ENCODE measurements at places on chromosomes 1 and 21.
A peak's percentile ranks its signal among the peaks of the same experiment; 100 is the strongest.

- no peak for DNase-seq
Observed at GRCh38 chr1:201026234-201026633, 2.7 kb upstream of the KIF21B start.

DNA sequence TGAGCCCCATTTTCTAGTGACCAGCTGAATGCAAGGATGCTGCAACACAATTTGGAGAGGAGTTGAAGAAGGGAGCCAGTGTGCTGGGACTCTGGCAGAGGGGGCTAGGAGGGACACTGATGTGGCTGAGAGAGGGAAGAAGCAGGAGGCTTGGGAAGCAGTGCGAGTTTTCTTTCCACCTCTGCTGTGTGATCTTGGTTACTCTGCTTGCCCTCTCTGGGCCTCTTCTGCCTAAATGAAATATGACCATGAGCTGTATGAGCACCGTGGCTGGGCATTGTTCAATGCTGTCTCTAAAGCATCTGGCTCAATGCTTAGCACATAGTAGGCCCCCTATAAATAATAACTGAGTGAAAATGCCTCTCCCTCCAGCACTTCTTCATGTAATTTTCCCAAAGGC is 65.3 kb upstream of the PAX7 start:
- no peak for DNase-seq

DNA sequence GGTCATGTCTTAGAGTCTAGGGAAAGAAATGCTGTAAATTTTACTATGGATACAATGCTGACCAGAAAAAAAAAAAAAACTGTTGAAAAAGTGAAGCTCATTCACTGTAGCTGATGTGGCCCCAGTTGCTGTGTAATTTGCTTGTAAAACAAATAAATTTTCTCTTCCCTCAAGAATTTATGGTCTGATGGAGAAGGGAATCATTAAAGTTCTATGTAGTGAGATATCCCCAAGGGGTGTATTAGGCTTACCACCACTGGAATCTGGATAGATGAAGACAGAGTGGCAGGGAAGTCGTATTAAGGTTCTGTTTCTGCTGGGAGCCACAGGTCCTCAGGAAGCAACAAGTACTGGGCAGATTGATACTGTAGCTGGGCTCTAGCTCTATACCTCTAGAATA is 860.0 kb downstream of the LTN1 start:
- DNase-seq = no peak

DNA sequence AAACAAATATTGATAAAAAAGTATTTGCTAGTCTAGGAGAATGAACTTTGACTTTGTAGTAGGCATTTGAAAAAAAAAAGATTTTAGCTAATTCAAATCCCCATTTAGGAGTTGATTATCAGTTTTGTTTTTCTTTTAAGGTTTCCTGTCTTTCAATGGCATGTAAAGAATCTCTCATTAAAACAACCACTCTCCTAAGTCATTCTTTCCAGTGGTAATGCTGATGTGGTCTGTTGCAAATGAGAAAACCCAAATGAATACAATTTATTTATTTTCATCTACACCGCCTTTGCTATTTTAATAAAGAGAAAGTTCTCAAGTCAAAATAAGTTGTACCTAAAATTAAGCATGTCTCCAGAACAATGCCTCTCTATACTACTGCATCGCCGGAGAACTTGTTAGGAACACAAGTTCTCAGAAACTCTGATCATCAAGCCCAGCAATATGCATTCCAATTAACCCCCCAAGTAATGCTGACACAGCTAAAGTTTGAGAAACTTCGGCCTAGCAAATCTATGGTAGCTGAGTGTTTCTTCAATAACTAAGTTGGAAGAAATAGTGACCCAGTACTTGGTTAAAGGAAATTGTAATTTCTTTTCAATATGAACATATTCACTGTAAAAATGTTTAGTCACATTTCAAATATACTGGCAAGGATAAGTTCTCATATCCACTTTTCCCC is 255.1 kb downstream of the PTPRC start:
- DNase-seq = no peak

DNA sequence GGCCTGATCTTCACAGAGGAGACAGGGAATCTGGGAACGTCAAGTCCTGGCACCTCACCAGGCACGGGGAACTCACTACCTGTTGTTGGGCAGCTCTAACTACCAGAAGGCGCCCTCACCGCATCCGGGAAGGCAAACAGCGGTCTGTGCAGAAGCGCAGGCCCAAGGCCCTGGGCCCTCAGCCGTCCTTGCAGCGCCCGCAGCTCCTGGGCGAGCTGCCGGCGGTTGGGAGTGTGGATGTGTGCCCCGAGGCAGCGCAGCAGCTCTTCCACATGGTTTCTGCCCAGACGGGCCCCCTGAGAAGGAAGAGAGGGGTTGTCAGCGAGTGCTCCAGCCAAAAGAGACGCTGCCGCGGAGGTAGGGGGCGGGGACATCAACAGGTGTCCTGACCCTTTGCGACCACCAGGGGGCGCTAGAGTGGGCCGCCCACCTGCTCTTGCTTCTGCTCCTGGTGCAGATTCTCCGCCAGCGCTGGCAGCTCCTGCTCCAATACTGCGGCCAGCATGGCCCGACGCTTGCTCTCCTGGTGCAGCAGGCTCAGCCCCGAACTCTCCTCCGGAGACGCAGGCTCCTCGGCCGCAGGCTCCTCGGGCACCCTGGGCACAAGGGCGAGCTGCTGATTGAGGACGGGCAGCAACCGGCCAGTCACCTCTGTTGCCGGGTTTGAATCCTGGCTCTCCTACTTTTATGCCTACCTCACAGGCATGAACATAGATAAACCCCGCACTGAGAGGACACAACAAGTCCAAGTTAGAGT is 9.3 kb downstream of the MAP3K6 start:
- peak; percentile 55 for DNase-seq

GRCh38 chr1:29240986-29241385 is 4.7 kb downstream of the PTPRU start:
- DNase-seq = no peak

GRCh38 chr1:2564815-2565374 is 8.7 kb downstream of the TNFRSF14 start:
- no peak for DNase-seq

DNA sequence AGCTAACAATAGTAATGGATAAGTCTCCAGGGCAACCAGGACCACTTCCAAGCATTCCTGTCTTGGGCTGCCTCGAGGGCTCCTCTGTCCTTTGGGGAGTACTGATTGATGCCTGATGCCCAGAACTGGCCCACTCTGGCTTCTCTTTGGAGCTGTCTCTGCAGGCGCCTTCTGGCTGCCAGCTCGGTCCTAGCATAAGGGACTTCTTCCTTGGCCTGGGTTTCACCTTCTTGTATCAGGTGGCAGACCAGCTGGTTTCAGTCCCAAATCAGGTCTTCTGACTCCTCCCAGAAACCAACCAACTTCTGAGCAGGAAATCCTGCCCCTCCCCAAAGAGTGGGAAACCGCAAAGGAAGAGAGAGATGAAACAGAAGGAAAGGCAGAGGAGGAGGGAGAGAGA is 10.6 kb downstream of the G0S2 start:
- DNase-seq = no peak

DNA sequence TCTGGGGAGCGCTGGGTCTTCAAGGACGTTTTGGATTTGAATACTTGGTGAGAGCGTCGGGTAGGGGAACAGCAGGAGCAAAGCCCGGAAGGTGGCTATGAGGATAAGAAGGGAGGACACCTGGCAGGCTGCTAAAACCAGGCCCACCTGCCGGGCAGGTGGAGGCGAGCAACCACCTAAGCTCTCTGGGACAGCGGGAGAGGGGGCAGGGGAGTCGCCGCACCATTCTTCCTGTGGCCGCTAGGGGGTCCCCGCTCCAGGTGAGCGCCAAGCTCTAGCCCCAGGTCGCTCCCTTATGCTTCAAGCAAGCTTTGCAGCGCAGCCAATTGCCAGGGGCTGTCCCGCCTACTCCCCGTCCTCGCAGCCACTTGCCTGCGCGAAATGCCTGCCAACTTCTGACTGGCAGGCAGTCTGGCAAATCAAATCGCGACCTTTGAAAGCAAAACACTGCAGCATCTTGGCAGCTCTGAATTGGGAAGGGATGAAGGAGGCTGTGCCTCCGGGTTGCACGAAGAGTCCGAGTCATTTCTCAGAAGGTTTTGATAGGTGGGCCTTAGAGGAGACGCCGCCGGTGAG is at the start of gene NIPAL3:
Gene NIPAL3, plus strand, starts transcription at position 469 of the 576 bp plus-strand sequence. CDS start 3,746 bp downstream, outside the sequence.
- DNase-seq = peak; percentile 99

DNA sequence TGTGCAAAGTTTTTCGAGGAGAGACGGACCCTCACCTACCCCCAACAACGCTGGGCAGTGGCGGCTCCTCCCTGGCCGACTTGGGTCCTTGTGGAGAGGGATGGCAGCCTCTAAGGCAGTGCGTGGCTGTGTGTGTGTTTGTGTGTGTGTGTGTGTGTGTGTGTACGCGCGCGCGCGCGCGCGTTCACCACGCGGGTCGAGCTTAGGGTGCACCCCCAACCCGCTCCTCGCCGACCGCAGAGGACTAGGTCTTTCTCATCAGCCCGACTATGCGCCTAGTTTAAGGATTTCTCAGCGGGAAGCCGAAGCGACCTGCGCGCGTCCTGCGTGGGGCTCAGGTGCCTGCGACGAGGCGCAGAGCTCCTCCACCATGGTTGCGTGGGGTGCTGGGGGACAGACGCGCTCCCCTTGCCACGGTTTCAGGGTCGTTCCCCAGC is 940 bp downstream of the SOX13 start:
- no peak for DNase-seq

- DNase-seq = no peak
Observed at GRCh38 chr21:15978215-15978738, 248.5 kb downstream of the USP25 start.

DNA sequence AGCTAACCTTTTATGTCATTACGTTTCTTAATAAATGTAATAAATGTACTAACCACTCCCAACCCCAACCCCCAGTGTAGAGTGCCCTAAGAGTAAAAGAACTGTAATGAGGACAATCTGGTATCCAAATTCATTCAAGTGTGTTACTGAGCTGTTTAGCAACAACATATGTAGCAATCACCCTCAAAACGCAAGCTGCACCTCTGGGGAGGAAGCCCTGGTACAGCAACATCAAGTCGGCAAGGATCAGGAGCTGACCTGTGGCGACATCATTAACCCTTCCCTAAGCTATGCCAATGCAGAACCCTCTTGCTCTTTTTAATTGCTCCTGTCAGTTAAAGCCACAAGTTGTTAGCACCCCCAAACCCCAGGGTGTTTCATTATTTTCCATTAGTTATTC is 47.1 kb downstream of the STX6 start:
- no peak for DNase-seq

GRCh38 chr21:37061926-37062592 is 10.8 kb downstream of the PIGP start:
- no peak for DNase-seq

DNA sequence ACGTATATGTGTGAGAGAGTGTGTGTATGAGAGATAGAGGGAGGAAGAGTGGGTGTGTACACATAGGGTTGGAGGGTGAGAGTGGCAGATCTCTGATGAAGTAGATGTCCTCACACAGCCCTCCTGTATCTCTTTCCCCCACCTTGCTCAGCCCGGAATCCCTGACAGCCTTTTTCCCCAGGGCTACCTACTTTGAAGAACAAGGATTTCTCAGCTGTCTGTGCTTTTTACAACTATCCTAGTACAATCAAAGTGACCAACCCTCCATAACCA is 29.1 kb upstream of the CADM3 start:
- no peak for DNase-seq

DNA sequence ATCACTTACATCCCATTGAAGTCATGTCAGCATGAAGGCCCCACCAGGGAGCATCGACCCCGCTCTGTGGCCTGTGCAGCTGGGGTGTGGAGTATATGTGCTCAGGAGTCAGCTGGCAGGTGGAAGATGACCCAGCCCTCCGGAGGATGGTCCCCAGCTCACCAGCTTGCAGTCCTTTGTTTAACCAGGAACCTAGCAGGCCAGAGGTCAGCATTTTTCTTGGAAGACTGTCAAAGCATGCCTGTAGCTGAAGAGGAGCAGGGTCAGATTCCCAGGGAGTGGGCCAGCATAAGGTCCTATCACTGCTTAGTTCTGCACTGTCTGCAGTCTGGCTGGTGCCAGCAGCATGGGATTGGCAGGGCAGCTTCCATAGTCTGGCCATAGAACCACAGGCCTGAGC is 12.7 kb downstream of the NFASC start:
- DNase-seq = no peak

DNA sequence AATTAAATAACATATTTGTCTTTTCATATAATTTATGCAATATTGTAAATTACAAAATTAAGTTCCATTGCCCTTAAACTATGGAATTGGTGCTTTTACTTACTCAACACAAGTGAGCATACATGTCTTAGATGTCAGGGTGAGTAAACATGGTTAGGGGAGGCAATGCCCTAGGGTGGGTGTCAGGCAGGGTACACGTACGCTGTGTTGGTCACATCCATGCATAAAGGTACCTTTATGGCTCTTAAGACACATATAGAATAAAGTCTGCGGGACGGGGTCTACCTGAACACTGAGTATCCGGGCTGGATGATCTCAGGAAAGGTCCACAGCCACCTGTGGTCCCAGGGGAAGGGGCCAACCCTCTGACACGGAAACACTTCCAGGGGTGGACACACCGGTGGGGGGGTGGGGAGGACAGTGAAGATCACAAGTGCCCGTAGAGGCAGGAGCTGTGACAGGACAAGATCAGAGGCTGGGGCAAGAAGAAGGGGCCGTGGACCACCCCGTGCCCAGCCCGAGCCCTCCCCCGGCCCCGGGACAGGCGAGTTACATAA is 720 bp downstream of the LIN9 start:
- peak; percentile 13 for DNase-seq

DNA sequence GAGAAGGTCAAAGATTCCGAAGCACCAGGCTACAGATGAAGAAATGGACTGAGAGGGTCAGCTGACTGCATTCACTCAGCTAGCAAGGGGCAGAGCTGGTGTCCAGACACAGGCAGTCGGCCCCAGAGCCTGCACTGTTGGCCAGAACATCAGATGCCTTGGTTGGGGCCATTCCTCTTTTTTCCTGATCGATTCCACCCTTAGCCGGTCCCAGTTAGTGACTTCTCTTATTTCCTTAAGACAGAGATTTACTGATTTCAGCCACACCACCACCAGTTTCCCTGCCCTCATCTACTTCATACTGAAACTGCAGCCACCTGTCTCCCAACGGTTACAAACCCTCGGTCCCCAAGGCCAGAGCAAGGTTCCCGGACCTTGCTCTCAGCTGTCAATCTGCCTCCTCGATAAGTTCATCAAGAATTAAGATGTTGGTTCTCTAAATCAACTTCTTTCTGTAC is 11.5 kb downstream of the CD58 start:
- no peak for DNase-seq

DNA sequence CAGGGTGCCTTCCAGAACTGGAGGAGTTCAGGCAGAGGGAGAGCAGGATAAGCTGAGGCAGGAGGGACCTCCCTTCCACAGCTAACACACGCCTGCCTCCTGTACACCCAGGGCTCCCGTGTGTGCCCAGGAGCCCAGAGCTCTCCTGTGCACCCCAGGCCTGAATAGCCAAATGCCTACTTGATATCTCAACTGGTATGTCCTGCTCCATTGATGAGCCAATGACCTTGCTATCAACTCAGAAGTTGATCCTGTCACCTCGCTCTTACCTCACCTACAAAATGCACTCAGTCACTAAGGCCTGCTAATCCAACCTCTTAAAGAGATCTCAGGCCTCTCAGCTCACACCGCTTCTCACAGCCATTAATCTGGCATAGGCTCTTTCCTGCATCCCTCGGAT is 7.1 kb downstream of the ECHDC2 start:
- no peak for DNase-seq

Data from left kidney (tissue), 8 donors.